ENCODE measurements at places on chromosomes 12 and 14.
A peak's percentile ranks its signal among the peaks of the same experiment; 100 is the strongest.

GRCh38 chr12:52307836-52308805 lies 13.1 kb downstream of the KRT83 start:
- DNase-seq: no peak

- no peak for DNase-seq
Observed at GRCh38 chr12:20314328-20314727, 54.0 kb upstream of the PDE3A start.

GRCh38 chr12:115468087-115468510 lies 784.1 kb upstream of the TBX3 start:
- DNase-seq: no peak

DNA sequence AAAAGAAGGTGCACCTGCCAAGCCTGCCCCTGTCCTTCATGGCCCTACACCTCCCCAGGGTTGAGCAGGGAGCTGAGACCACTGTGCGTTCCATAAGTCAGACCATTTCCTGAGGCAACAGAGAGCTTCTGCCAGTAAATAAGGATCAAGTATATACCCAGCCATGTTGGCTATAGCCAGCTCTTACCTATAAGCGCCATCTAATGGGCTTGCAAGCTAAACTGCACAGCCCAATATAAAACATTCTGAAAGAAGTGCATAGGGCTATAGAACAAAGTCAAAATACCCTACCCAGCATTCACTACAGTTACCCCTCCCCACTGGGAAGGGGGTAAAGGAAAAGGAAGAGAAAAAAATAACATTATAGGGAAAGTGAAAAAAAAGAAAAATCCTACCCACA lies 59.3 kb upstream of the SCAF11 start:
- no peak for DNase-seq

- no peak for DNase-seq
Observed at GRCh38 chr12:107847430-107847829, 72.9 kb downstream of the ASCL4 start.

- no peak for DNase-seq
Observed at GRCh38 chr14:31745741-31746140, 184.5 kb downstream of the NUBPL start.

DNA sequence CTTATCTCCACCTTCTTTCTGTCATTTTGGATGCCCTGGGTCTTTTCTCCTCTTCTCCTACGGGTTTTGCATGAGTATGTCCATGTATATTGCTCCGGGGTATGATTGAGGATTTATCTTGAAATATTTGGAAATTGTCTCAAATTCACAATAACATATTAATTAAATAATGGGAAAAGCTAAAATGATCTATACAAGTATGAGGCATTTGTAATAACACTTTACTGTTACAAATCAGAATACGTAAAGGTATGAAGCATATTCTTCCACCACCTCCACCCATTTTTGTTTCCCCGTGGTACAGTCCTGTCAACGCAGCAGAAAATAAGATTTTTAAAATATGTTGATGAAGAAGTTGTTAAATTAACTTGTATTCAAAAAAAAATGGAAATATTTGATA lies 91.3 kb downstream of the PPP2R5C start:
- no peak for DNase-seq

DNA sequence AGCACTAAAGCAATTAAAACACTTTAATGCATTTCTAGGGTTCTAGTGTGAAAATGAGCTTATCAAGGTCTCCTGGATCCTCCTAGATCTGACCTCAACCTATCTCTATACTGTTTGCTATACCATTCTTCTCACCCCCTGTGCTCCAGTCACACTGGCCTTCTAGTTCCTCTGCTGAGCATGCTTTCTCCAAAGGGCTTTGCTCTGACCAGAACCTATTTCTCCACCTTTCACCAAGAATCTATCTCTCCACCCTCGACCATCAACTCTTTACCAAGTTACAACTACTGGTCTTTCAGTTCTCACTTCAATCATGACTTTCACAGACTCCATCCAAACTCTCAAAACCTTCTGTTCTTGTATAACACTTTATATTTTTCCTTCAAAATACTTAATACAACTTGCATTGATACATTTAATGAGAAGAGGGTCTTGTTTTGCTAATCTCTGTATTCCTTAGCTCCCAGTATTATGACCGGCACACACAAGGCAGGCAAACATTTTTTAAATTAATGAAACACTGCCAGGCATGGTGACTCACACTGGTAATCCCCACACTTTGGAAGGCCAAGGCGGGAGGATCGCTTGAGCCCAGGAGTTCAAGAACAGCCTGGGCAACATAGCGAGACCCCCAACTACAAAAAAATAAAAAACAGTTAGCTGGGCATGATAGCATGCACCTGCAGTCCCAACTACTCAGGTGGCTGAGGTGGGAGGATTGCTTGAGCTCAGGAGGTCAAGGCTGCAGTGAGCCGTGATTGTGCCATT lies 22.8 kb downstream of the PPP1R12A start:
- DNase-seq: no peak

- DNase-seq: no peak
Observed at GRCh38 chr14:54665946-54666345, 99.0 kb downstream of the SAMD4A start.

DNA sequence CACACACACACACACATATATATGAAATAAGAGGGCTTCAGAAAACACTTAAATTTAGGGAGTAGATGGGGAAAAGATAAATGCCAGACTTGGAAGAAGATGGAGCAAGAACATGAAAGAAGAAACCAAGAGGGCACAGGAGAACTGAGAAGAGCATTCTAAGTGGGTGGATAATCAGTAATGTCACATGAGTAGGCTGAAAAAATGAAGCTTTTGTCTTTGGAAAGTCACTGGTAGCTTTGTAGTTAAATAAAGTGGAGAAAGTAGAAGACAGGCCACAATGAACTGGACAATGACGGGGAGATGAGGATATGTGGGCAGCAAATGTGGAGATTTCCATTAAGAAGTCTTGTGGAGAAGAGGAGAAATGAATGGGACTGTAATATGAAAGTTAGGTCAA lies 2.2 kb upstream of the ZC2HC1C start:
- DNase-seq: no peak

GRCh38 chr12:51323966-51324895 lies at the start of gene BIN2:
Gene BIN2, minus strand, starts transcription at chr12:51324174. Its CDS starts 72 bp downstream, at chr12:51324102.
- peak; percentile 84 for DNase-seq

DNA sequence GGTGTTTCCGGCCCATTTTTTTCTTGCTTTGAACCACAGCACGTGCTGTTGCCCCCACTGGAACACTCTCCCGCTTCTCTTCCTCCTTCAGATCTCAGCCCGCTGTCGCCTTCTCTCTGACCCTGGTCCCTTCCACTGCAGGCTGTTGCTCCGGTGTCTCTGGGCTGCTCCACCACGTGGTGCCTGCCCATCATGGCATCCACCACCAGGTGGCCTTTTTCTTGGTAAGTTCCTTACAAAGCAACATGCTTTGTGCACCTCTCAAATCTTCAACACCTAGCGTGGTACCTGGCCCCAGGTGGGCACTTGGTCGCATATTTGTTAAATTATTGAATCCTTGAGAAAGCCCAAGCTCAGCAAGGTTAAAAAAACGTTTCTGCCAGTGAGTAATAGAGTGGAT lies 19.1 kb downstream of the TUNAR start:
- DNase-seq: no peak

- no peak for DNase-seq
Observed at GRCh38 chr14:62006116-62006731, 244.0 kb downstream of the SNAPC1 start.

DNA sequence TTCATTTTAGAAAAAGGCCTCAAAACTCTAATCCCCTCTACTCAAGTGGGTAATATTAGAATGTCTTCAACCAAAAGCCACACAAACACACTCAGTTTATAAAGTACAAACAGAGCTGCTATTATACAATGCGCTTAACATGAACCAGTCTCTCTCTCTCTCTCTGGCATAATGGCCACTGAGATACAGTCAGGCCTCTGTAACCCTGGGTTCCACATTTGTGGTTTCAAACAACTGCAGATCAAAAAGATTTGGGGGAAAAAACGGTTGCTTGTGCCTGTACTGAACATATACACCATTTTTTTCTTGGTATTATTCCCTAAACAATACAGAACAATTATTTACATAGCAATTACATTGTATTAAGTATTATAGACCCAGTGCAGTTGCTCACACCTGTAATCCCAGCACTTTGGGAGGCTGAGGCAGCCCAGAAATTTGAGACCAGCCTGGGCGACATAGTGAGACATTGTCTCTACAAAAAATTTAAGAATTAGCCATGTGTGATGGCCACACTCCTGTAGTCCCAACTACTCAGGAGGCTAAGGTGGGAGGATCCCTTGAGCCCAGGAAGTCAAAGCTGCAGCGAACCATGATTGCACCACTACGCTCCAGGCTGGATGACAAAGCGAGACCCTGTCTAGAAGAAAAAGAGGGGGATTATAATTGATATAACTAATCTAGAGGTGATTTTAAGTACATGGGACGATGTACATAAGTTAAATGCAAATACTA lies 5.6 kb downstream of the SLC11A2 start:
- no peak for DNase-seq

- no peak for DNase-seq
Observed at GRCh38 chr12:106767954-106768822, 6.3 kb upstream of the RIC8B start.

DNA sequence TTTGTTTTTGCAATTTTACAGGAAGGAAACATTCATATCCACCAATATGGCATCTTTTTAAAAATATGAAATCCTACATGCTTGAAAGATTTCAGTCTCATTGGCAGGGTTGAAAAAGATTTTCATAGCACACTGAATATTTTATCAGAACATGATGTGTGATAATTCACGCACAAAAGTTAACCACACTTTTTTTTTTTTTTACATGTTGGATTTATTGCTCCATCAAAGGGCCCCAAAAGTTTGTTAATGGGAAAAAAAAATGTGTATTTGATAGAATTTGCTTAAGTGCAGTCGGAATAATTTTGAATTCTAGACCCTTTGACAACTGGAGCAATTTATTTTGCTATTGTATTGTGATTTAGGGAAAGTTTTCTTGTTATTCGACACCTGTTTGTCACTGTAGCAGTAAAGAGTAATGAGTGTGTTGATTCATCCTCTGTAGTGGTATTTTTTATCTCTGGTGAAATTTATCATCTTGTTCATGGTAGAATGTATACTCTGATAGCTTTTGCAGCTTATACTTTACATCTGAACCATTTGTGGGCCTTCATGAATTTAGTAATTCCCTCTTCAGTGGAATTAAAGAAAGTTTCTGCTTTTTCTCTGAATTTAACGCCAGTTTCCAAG lies 1.1 kb downstream of the EML1 start:
- no peak for DNase-seq

DNA sequence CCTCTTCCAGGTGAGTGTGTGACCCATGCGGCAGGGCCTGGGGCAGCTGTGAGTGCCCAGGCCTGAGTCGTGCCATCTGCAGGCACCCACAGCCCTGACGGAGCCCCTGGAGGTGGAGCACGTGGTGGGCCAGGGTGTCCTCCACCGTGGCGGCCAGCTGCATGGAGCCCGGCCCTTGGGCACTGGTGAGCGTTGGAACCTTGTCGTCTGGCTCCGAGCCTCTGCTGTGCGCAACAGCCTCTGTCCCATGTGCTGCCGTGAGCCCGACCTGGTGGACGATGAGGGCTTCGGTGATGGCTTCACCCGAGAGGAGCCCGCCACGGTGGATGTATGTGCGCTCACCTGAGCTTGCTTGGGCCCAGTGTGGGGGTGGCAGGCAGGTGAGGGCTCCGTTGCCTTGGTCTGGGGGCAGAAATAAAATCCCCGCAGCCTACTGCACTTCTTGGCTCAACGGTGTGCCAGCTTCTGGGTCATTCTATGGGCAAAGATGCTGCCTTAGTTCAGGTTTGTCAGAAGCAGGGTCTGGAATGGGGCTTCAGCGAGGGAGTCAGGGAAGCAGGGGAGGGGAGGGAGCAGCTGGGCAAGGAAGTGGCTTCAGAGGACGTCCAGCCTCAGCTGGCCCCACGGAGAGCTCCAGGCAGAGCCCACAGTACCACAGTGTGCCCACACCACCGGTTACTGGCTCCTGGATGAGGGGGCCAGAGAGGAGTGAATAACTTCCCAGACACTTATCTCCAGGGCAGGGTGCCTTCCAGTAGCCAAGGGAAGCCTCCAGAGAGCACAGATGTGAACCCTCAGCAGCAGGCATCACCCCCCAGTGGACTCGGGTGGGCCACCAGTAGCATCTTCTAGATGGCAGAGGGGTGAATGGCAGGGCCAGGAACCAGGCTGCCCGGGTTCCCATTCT lies 1.2 kb upstream of the ARL6IP4 start:
- no peak for DNase-seq

DNA sequence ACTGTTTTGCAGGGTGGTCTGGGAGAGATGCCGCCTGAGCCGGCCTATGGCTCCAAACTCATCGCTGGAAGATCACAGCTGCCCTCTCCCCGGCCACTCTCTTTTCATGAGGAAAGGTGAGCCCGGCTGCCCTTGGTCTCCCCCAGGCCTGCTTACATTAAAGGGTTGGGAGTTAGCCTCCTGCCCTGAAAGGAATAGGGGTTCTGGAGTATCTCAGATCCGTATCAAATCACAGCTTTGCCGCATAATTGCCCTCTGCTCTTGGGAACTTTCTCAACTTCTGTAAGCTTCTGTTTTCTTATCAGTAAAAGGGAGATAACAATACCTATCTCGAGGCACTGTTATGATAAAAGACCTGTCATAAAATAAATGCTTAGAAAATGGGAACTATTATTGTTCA lies 17.6 kb downstream of the PHLDA1 start:
- no peak for DNase-seq

- no peak for DNase-seq
Observed at GRCh38 chr12:51507178-51507577, 82.5 kb downstream of the SLC4A8 start.
